ENCODE measurements at places on chromosomes 16 and 17. TPM values are rescaled to one million over a fixed set of nuclear protein-coding genes. Genes with fewer than 3 reads are reported as not detected.

CLDN6 gene
- total RNA-seq = not detected

EPOP gene
- 0.60 TPM for total RNA-seq

DPEP3 gene
- total RNA-seq = 0.09 TPM

KRT14 gene
- not detected for total RNA-seq

AATK gene
- 1.7 TPM for total RNA-seq

PPM1E gene
- under 0.01 TPM for total RNA-seq

MLLT6 gene
- total RNA-seq = 20.0 TPM

SOX15 gene
- total RNA-seq = under 0.01 TPM

CACNG3 gene
- total RNA-seq = not detected

NTHL1 gene
- total RNA-seq = 25.9 TPM

DPEP2 gene
- total RNA-seq = 15.0 TPM

SMIM5 gene
- 0.11 TPM for total RNA-seq

Data from dermis lymphatic vessel endothelial cell (primary cell).